HT-29 (cell line): ENCODE measurements at places on chromosomes 6 and 20. TPM values are rescaled to one million over a fixed set of nuclear protein-coding genes. Genes with fewer than 3 reads are reported as not detected.

GRCh38 chr20:59161721-59162120 is 1.9 kb upstream of the ZNF831 start:
- DNase-seq: no peak

- no peak for DNase-seq
Observed at GRCh38 chr6:26249707-26249956, 115.4 kb upstream of the BTN3A2 start.

The TRIM40 gene
- total RNA-seq: not detected in 2 replicates

DNA sequence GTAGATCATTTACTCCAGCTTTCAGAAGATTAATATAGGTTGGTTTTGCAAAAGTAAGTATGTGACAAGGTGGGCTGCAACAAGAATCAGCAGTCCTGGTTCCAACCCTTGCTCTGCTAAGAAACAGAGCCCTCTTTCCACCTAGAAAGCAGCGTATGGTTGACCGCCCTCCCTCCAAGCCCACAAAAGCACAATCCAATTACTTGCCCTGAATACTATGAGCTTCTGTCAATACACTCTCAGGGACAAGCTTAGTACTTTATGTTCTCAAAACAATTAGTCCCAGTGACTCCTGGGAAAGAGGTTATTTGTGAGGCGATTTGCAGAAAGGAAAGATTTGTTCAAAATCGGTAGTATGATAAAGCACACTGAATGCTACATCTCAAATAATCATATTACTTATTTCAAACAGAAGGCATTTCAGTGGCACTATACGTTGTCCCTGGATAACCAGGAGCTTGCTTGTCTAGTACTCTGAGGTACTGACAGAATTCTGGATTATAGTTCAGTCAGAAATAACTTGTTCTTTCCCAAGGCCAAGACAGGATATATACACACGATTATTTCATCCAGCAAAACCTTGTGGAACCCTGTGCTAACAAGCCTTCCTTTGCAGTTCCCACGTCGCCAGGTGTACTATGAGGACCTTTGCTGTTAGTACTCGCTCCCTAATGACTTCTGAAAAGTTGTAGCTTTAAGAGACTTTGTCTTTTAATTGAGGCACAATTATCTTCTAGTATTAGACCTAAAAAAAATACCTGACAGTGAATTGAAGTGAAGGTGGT is 96.9 kb upstream of the ADTRP start:
- DNase-seq: no peak

DNA sequence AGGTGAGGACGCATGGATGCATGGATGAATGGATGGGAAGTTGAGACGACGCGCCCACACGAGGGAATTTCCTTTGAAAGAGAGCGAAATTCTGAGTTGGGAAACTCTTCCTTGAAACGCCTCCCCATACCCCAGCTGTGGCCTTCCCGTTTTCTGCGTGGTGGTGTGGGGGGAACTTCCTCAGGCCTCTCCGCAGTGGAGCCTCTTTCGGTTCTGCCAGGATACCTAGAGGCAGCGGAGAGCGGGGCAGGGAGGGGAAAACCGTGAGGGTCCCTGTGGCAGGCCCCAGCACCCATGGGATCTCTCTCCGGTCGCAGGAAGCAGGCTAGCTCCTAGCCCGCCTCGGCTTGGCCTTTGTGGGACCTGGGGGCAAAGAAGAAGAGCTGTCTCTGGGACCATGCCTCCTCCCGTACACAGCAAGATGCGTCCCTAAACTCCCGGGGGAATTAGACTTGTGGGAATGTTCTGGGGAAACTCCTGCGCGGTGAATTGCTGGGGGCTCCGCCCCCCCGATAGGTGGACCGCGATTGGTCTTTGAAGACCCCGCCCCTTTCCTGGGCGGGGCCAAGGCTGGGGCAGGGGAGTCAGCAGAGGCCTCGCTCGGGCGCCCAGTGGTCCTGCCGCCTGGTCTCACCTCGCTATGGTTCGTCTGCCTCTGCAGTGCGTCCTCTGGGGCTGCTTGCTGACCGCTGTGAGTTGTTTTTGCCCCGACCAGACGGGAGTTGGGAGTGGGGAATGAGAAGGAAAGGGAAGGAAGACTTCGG is at the start of gene CD40:
Gene CD40 (plus strand): TSS at position 611 of the 764 bp plus-strand sequence. CDS start 30 bp downstream, at position 641.
- DNase-seq: no peak

DNA sequence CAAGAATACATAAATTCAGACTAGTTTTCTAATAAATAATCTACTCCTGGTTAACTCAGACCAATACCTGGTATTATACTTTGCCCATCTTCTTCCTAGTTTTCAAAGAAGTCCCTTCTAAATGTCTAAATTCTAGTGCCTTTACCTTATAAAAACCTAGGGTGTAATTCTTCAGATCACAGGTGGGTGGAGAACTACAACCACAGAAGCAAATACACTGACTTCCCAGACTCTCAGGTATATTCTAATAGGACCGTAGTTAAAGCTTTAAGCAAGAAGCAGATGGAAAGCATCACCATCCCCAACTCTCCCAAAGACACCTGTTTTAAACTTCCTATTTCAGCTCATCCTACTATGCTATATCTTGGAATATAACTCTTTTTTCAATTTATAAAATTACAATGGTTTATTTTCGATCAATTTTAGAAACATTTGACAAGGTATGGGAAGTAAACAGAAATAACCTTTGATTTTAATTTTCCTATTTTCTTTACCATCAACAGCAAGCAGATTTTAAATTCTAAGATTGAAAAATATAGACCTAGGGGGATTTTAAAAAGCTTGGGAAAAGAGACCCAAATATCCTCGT is 15.8 kb downstream of the MAN1A1 start:
- peak; percentile 29 for DNase-seq

DNA sequence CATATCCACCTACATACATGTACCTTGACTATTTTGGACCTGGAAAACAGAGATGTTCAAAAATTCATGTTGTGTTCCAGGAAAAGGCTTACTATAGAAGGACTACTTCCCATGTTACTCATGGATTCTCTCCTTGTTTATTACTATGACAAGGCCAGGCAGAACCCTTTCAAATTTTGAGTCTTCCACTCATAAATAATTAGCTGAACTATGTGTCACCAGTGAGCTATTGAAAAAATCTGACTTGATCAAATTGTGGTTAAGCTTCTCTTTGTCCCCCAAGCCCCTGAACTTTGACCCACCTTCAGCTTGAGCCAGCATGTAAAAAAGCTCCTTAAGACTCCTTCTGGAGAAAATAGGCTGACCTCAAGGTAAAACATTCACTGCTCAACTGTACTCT is 1142.8 kb upstream of the EYS start:
- DNase-seq: peak; percentile 12

DNA sequence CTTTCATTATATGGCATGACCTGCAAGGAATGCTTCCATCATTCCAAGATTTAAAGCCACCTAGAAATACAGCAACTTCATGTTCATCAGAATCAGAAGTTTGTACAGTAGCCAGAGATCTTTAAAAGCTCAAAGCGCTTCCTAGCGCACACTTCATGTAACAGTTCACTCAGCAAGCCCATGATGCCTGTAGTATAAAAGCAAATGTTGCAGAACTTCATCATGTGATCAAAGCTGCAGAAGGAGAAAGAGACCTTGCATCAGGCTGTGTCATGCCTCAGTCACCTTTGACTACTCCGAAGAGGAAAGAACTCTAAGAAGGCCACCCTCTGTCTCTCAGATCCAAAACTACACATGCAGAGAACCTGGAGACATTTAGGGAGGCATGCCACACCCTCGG is 78.5 kb downstream of the AGPAT4 start:
- DNase-seq: no peak

The BPIFB4 gene
- total RNA-seq: not detected in 2 replicates

DNA sequence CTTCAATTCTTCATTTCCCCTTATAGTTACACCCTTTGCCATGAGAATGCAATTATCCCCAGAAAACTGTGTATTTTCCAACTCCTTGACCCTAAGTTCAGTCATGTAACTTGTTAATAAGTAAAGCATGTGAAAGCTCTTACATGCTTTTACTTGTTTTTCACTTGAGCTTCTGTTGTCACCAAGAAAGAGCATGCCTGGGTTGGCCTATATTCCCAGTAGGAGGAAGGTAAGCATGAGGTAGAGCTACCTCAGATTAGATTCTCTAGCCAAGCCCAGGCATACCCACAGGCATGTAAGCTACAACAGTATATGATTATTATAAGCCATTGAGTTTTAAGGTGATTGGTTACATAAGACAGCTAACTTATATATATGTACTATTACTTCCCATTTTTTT is 101.7 kb upstream of the SMLR1 start:
- DNase-seq: no peak

DNA sequence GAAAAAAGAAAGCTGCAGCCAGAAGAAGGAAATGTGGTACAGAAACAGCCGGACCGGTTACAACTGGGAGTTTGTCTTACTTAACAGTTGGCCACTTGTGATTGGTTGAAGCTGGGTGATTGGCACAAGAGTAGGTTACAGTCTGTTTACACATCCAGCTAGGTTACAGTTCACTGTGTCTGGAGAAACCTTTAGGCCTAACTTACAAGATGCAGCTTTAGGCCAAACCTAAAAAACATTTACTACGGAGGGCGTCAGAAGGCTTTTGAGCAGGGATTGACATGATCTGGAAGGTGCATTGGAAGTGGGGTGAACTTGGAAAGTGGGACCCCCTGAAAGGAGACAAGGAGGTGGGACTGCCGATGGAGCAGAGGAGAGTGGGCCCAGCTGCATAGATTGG is 122.3 kb downstream of the BANF2 start:
- peak; percentile 54 for DNase-seq

The SNX21 gene
- total RNA-seq: 30.8 and 31.2 TPM in 2 replicates

The COL9A3 gene
- 57.4 and 59.7 TPM in 2 replicates for total RNA-seq

GRCh38 chr20:9492067-9492466 is 22.3 kb upstream of the LAMP5 start:
- DNase-seq: no peak

The RIPPLY2 gene
- total RNA-seq: not detected in 2 replicates

The MACROD2 gene
- 2.2 and 2.3 TPM in 2 replicates for total RNA-seq

DNA sequence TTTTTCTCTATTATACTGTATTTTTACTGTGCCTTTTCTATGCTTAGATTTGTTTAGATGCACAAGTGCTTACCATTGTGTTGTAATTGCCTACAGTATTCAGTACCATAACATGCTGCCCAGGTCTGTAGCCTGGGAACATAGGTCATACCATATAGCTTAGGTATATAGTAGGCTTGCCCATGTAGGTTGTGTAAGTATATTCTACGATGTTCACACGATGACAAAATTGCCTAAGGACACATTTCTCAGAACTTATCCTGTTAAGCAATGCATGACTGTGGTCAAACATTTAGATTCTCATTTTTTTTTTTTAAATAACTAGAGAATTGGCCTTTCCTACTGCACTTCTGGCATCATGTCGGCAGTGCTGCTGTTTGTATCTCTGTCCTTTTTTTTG is 253.7 kb upstream of the SUPT3H start:
- no peak for DNase-seq

The GLP1R gene
- total RNA-seq: not detected in 2 replicates

GRCh38 chr20:13717631-13718044 is 67.1 kb downstream of the ESF1 start:
- DNase-seq: no peak

DNA sequence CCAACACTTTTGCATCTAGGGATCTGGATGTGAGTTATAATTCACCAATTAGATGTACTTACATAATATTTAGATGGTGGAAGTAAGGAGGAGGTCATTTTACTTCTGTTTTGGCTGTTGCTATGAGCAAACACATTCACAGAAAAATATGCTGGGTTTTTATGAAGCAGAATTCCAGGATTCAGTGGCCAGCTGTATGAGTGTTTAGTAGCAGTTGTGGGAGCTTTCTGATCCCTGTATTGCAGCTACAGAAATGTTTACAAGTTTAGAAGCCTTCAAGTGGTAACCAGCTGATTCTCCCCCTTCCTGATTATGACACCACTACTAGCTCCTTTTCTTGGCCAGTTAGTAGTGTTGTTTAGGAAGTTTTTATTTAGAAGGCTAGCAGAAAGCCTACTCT is 177.0 kb downstream of the TENT5A start:
- no peak for DNase-seq

DNA sequence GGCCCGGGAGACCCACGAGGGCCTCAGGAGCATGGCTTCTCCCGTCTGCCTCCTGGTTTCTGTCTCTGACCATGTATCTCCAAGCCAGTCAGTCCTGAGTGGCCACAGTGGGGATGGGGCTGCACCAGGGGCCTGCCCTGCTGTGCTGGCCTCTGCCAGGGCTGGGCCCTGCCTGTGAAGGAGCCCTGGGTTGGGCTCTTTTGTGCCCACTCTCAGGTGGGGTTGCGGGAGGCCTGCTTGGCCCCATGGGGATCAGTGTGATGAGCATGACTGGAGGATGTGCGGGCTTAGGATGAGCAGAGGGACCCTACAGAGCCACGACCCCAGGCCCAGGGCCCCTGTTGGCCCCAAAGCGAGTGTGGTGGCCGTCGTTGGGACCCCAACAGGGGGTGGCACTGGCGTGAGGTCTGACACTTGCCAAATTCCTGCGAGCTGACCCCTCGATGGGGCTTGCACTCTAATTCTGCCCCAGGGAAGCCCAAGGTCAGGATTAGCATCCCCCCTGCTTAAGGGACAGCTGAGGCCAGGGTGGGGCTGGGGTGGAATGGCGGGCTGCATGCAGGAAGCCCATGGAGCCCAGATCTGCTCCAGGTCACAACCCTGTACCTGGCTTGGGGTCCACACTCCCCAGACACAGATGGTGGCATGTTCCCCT is 90.0 kb upstream of the BHLHE23 start:
- DNase-seq: no peak

The MCCD1 gene
- total RNA-seq: not detected in 2 replicates

DNA sequence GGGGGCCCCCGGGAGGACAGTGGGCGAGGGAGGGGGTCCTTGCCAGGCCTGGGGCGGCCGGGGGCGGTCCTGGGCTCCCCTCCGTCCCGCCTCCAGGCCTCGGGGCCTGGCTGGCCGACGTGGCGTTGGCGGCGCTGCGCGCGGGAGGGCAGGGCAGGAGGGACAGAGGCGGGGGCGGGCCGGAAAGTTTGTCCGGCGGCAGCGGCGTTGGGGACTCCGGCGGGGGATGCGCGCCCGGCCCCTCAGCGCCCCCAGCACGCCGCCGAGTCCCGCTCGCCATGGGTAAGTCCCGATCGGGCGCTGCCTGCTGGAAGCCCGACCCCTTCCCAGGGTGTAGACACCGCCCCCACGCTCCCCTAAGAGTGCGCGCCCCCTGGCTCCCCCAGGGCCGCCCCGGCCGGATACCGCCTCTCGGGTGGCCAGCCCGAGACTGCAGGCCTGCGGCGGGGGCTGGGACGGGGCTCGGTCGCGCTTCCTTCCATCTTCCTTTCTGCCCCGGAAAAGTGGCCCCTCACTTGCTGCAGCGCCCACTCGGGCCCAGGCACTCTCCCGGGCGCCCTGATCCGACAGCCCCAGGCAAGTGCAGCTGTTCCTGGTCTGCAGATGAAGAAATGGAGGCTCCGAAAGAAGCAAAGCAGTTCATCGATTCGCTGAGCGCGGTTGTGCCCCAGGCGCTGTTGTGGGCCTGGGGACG is at the start of gene SLC2A10:
Gene SLC2A10 (plus strand): TSS at position 191 of the 694 bp plus-strand sequence. CDS start 88 bp downstream, at position 279.
- peak; percentile 19 for DNase-seq

The CTNNBL1 gene
- total RNA-seq: 29.8 and 42.4 TPM in 2 replicates
